ENCODE measurements at places on chromosomes 4 and X.

DNA sequence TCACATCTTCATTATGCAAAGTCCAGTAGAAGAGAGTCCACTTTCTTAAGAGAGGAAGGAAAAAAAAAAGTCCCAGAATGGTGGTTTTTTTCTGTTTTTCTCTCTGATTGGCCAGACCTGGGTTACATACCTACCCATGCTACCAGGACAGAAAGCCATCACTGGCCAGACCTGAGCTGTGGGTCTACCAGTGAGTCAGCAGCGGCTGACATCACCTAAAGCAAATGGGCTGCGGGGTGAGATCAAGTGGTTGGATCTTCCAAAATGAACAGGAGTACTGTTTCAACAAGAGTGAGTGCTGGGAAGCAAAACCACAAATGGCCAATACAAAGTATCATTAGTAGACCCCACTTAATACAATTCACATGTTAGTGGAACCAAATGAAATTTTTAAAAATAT lies 1.6 kb upstream of the NDST3 start:
- no peak for DNase-seq

GRCh38 chr4:17814140-17814539 lies 3.4 kb downstream of the NCAPG start:
- peak; percentile 76 for DNase-seq

- peak; percentile 75 for DNase-seq
Observed at GRCh38 chrX:20139966-20140365, 1.7 kb downstream of the EIF1AX start.

DNA sequence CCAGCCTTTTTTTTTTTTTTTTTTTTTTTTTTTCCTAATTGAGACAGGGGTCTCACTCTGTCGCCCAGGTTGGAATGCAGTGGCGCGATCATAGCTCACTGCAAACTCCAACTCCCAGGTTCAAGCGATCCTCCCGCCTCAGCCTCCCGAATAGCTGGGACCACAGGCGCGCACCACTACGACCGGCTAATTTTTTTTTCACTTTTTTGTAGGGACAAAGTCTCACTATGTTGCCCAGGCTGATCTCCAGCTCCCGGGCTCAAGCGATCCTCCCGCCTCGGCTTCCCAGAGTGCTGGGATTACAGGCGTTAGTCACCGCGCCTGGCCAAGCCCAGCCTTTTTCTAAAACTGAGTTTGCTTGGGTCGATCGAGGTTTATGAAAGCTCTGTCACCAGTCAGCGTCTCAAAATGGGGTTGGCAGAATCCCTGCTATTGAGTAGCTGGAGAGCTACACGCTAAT lies 1.3 kb upstream of the OTUD5 start:
- peak; percentile 70 for DNase-seq

GRCh38 chr4:142547974-142548373 lies 298.1 kb downstream of the INPP4B start:
- peak; percentile 87 for DNase-seq

- no peak for DNase-seq
Observed at GRCh38 chr4:61318431-61318830, 118.3 kb downstream of the ADGRL3 start.

- DNase-seq: no peak
Observed at GRCh38 chr4:48602763-48603162, 112.7 kb downstream of the ZAR1 start.

- peak; percentile 43 for DNase-seq
Observed at GRCh38 chr4:122992057-122992456, 69.7 kb upstream of the NUDT6 start.

- DNase-seq: peak; percentile 26
Observed at GRCh38 chr4:33054656-33055196, 2334.6 kb downstream of the PCDH7 start.

GRCh38 chr4:145935253-145936141 lies 3.1 kb downstream of the ZNF827 start:
- DNase-seq: peak; percentile 27

GRCh38 chr4:8583655-8584025 lies 3.4 kb downstream of the GPR78 start:
- DNase-seq: no peak

- peak; percentile 97 for DNase-seq
Observed at GRCh38 chr4:82515705-82516104, 46.1 kb downstream of the TMEM150C start.

DNA sequence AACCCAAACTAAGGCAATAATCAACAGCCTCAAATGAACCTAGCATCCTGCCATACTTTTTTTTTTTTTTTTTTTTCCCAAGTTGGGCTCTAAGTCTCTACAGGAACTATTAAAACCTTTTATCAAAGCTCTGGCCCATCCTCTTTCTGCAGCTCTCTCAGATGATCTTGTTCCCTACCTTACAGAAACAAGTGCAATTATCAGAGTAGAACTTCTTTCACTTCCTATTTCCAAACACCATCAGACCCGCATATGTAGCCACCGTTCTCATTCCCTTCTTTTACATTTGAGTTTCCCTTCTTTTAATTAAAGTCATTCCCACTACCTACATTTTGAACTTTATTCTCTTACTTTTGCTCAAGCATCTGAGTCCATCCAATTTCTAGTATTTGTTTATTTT lies 690.6 kb downstream of the DMD start:
- no peak for DNase-seq

DNA sequence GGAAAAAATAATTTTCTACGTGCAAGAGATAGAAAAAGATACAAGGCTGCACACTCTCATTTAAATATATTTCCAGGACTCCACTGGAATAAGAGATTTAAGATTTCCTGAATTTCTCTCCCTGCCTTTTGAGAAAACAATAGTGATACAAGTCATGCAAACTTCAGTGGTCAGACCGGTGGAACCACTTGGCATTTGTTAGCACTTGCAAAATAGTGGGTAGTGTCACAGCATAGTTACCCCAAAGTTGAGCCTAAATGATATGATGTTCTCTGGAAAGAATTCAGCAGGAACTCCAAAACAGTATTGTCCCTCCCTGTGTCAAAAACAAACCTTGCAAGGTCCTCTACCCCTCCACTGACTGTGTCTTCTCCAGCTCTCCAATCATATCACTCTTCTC lies 102.3 kb downstream of the ANKRD50 start:
- no peak for DNase-seq

DNA sequence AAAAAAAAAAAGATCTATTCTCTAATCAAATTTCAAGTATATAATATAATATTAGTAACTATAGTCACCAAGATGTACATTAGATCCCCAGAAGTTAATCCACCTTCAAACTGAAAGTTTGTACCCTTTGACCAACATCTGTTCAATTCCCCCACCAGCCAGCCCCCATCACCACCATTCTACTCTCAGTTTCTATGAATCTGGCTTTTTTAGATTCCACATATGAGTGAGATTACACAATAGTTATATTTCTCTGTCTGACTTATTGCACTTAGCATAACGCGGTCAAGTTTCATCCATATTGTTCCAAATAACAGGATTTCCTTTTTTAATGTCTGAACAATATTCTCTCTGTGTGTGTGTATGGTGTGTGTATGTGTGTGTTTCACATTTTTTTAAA lies 33.7 kb upstream of the VMA21 start:
- DNase-seq: no peak

DNA sequence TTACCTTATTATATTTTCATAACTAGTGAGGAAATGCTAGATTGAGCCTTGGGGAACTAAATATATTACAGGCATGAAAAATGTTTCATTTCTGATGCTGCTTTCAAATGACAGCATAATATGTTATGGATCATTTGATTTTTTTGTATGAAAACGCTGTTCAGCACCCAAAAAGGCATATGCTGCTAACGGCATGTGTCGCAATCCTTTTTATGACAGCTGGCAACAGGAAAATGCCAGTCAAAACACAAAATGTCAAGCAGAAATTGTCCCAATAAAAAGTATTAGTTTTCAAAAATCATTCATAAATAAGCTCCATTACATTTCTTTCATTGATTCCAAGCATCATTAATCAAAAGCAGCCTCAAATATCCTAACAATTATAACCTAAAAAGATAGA lies 1244.5 kb downstream of the PCDH7 start:
- no peak for DNase-seq

- no peak for DNase-seq
Observed at GRCh38 chrX:138845786-138846185, 134.3 kb upstream of the FGF13 start.

- peak; percentile 60 for DNase-seq
Observed at GRCh38 chr4:47852136-47852535, 14.3 kb upstream of the CORIN start.

GRCh38 chr4:1232661-1233621 lies 16.0 kb downstream of the CTBP1 start:
- DNase-seq: no peak

DNA sequence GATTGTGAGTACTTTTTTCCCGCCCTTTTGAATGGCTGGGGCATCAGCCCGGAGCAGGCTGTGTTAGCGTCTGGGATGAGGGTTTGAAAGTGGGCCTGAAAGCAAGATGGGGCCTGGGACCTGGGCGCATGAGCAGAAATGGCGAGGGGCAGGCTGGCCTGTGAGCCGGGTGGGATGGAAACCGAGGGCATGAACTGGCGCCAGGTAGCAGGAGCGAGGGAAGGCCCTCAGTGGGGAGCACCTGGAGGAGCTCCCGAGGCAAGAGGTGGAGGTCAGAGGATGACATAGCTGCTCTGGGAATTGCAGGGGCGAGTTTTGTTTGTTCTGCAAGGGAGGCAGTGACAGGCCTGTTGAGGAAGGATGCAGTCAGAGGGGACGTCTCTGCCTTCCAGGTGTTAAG lies 68.6 kb downstream of the RGS12 start:
- DNase-seq: no peak

- DNase-seq: no peak
Observed at GRCh38 chr4:154406018-154406795, 85.4 kb downstream of the DCHS2 start.

- no peak for DNase-seq
Observed at GRCh38 chrX:21700967-21701366, 42.8 kb upstream of the KLHL34 start.

GRCh38 chr4:56748271-56748670 lies 67.2 kb upstream of the HOPX start:
- DNase-seq: no peak

GRCh38 chr4:75916091-75916661 lies 13.9 kb upstream of the PPEF2 start:
- DNase-seq: peak; percentile 67

DNA sequence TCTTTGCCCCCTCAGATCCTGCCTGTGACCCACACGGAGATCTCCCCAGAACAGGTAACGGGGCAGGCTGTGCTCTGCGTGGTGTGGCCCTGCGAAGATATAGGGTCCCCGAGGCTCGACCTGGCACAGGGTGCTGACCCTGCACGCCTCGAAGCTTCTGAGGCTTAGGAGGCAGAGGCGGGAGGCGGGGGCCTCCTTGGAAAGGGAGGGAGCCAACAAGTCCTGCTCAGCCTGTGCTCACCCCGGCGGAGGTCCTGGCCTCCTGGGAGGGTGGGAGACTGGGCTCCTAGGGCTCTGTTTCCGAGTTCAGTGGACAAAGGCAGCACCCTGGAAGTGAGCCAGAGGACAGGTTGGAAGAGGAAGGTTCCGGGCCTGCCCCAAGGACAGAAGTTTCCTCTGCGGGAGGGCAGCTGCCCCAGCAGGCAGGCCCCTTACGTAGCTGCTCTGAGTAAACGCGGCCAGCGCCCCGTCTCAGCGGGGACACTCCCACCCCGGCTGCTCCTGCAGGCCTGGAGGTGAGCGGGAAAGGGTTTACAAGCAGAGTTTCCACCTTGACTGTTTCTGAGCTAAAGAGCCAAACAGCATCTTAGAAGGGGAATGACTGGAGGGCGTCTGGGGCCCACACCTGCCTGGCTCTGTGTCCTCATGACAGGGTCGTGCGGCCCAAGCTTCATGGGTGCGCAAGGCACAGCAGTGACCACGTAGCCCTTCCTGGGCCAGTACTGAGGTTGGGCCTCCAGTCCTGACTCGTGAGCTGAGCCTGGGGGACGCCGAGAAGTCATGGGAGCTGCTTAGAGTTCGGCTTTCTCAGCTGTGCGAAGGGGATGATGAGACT lies 16.1 kb downstream of the TMEM175 start:
- no peak for DNase-seq

GRCh38 chr4:109434007-109434971 lies 674 bp downstream of the SEC24B start:
- peak; percentile 49 for DNase-seq

DNA sequence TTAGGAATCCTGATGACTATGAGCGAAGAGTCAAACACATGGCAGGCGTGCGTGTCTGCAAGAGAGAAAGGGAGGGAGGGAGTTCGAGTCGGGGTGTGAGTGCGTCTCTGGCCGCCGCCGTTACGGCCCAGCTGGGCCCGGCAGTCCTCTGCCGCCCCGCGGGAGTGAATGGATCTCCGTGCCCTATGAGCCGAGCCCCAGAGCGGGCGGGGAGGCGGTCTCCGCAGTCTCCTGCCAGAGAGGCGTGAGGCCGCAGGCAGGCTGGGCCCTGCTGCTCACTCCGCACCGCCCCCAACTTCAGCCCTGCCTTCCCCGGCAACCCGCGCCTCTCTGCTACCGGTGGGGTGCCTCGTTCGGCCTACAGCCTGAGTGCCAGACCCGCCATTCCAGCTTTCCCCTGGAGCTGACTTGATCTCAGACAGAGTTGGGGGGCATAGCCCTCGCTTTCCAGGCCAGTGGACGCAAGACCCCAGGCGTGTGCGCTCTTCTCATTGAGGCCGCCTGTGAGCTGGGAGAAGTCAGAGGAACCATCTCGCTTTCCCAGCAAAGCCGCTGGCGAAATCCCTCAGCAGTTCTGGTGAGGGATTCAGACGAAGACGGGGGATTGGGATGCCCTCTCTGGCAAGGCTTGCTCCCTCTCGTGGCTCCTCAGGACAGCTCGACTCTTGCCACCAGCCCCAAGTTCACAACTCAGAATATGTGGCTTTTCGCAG lies 1.4 kb downstream of the SLC16A2 start:
- DNase-seq: peak; percentile 56

DNA sequence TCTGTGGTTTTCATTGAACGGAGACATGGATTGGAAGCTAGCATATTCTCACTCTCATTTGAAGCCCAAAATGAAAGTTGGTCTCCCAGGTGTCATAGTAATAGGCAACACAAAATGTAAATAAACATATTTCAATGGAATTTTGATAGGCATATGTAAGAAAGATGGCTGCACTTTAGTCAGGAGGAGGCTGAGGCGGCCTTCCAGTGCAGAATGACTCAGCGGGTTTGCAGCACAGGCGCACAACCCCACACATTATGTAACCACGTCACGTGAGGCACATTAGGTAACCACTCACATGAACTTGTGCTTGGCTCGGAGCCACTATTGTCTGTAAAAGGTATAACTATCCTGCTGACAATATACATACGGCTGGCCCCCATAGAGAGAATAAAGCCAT lies 381.7 kb downstream of the GPAT3 start:
- peak; percentile 12 for DNase-seq

DNA sequence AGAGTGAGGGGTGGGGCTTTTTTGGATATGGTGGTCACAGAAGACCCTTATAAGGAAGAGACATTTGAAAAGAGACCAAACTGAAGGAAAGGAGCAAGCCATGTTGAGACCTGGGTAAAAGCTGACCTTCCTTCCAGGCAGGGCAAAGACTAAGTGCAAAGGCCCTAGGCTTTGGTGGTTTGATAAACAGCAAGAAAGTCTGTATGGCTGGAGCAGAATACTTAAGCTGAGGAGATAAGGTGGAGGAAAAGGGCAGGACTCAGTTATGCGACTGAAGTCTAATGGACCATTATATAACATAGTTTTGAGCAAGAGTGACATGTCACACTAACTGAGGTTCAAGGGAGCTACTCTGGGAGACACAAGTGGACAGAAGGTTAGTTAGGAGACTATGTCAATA lies 20.0 kb downstream of the SH3RF1 start:
- DNase-seq: no peak

Data from fibroblast of the aortic adventitia (primary cell).